NCI-H460 (cell line): ENCODE measurements at places on chromosomes 16 and 17.

DNA sequence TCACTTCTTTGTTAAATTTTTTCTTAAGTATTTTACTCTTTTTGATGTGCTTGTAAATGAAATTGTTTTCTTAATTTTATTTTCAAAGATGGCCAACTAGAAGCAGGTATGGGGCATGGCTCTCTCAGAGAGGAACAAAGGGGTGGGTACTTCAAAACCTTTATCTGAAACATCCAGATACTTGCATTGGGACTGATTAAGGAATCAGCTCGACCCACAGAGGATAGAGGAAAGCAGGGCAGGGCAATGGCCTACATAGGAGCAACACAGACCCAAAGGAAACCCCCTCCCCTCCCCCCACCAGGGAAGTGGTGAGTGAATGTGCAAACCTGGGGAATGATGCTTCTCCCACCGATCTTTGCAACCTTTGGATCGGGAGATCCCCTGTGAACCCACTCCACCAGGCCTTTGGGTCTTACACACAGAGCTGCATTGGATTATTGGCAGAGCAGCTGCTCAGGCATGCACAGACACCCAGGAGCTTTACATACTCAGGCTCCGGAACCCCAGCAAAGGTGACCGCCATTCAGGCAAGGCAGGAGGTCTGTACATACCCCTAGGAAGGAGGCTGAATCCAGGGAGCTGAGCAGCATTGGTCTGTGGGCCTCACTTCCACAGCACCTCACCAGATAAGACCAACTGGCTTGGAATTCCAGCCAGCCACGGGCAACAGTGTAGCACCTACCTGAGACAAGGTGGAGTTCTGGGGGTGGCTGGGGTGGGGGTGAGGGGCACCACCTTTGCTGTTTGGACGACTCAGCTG is 3.0 kb upstream of the CCR7 start:
- DNase-seq, result no peak

DNA sequence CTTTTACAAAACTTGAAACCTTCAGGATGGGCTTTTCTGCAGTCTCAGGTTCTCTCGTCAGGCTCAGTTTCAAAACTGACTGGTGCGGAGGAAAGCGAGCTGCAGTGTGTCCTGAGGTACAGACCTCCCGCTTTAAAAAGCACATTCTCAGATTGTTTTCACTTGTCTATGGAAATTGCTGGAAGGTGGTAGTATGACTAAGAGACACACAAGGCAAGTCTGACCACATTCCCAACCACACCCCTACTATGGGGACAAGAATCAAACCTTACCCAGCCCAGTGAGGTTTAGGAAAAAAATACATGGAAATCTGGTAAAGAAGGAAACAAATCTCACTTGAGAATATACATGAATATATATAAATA is 18.2 kb downstream of the SRP68 start:
- no peak for DNase-seq

DNA sequence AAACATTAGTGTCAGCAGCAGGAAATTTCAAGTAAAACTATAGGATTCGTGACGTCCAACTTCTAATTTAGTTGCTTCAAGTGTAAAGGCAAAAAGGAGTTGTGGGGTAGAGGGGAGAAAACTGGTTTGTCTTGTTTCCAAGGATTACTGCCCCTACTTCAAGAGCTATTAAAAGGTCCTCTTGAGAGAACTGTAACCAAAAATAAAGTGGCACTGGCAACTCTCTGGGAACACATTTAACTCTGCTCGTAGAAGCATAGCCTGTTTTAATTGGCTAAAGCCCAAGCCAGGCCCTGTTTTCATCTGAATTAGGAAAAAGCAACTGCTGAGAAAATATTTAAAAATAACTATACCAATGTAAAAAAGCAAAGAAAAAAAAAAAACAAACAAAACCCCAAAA is 51.8 kb upstream of the AKAP1 start:
- DNase-seq, result no peak

GRCh38 chr16:29974291-29975133 is 844 bp downstream of the TAOK2 start:
- DNase-seq, result no peak

- no peak for DNase-seq
Observed at GRCh38 chr16:15055141-15056053, 477 bp downstream of the NTAN1 start.

- DNase-seq, result no peak
Observed at GRCh38 chr17:64259922-64260321, 3.1 kb downstream of the TEX2 start.

GRCh38 chr17:19752216-19753050 is 4.3 kb upstream of the ALDH3A1 start:
- no peak for DNase-seq

- DNase-seq, result no peak
Observed at GRCh38 chr16:74769586-74770190, 4.9 kb downstream of the FA2H start.

- no peak for DNase-seq
Observed at GRCh38 chr17:61284174-61284573, 115.5 kb upstream of the TBX2 start.

- no peak for DNase-seq
Observed at GRCh38 chr17:29949696-29950095, 8.3 kb downstream of the EFCAB5 start.

DNA sequence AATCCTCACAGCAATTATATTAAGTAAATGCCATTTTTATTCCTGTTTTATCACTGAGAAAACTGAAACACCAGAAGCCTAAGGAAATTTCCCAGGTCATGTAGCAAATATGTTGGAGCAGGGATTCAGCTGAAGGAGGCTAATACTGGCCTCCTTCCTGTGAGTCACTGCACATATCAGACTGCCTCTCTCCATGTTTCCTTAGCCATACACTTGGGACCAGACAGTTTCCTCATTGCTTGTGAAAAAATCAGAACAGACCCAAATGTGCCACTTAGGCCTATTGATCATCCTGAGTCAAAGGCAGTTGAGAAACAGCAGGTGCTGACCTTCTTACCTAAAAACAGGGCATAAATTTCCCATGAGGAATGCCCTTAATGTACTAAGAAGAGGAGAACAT is 18.9 kb upstream of the ELAC2 start:
- no peak for DNase-seq

- DNase-seq, result no peak
Observed at GRCh38 chr16:51231702-51232101, 80.6 kb upstream of the SALL1 start.

- no peak for DNase-seq
Observed at GRCh38 chr16:73220836-73221235, 172.9 kb upstream of the ZFHX3 start.

DNA sequence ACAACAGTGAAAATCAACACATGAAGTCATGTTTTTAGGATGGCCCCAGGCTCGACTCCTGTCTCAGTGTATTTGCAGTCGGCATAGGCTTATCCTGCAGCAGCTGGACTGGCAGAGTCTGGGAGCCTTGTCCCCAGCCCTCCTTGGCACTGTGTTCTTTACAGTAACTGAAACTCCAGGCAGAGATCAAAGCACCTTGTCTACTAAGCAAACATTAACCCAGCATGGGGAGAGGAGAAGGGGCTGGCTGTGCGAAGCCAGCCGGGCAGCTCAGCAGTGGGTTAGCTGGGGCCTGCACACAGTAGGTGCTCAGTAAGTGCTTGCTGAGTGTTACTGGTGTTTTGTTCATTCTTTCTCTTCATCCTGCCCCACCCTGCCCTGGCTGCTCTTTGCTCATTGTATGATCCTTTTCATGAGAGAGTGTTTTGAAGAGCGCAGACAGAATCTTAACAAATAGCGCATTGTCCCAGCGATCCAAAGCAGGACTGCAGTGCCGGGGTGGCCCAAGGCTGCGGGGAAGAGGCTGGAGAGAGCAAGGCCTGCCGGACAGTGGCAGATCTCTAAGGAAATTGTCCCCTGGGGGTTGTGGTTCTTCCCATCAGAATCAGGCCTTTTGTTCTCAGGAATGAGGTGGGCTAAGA is 23.5 kb upstream of the ITGB4 start:
- DNase-seq, result no peak

GRCh38 chr16:51172368-51172767 is 21.3 kb upstream of the SALL1 start:
- no peak for DNase-seq

DNA sequence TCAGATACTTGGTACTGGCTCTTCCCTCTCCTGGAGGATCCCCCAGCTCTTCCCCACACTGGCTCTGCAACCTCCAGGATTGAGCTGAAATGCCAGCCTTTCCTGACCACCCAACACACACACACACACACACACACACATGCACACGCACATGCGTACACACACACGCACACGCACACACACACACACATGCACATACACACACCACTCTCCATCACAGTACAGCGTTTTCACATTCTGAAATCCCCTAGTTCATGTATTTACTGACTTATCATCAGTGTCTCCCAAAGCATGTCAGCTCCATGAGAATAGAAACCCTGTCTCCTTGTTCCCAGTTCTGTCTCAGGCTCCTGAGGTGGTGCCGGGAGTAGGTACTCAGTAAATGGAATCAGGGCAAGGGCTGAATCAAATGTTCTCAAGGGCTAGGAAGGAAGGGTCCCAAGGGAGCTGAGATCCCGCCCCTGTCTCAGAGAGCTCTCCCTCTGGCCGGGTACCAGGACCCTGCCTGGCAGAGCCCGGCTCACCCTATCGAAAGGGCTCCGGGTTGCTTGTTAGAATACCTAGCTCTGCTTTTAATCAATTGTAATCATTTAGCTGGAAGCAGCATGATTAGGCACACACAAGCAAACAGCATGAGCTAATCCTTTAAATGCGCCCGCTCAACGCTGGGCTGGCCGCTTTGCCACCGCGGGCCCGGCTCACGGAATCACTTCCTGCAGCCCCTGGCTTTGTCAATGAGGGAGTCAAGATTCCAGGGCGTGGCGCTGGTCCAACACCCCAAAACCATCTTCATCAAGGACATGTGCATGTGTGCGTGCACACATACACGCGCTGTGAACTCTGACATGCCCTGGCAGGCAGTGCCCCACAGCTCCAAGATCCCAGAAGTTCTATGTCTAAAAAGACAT is 140.7 kb downstream of the C16orf78 start:
- DNase-seq, result no peak

DNA sequence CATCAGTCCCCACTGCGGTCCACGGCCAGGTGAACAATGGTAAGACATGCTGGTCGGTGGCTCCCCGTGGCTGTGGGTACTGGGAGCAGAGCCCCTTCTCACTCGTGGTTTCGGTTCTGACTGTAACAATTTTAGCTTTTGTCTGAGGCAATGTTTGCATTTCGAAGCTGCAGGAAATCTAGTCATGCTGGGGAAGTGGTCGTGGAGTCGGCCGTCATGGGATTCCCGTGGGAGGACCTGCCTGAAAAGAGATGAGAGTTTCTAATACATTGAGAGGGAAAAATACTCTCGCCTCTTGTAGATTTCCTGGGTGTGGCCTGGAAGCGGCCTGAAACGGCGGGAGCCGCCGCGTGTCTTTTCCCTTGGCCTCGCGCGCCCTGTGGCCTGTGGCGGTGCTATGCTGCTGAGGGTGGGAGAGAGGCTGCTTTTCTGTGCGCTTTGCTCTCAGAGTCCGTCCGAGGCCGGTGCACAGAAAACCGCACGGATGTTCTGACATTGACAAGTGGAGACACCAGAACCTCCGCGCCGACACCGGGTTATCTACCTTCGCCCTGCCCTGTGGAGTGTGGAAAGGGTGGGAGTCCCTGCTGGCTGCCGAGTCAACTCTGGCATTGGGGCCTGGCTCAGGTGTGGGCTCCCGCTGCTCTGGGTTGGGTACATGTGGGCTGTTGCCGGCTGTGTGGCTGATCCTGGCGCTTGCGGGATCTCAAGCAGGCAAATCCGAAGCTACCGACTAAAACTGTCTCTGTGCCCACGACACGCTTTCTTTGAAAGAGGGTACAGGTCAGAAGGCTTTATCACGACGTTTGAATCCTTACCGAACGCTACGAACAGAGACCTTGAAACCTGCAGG is 60.8 kb downstream of the WDR45B start:
- DNase-seq, result no peak

DNA sequence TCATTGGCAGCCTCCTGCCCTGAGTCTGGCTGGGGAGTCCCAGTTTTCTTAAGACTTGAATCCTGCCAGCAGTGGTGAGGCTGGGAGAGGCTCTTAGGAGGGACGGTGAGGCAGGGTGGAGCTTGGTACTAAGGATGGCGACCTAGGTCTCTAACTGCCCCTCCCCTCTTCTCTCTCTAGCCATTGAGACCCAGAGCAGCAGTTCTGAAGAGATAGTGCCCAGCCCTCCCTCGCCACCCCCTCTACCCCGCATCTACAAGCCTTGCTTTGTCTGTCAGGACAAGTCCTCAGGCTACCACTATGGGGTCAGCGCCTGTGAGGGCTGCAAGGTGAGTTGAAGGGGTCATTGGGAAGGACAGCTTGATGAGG is 16.4 kb downstream of the GJD3 start:
- DNase-seq, result no peak

DNA sequence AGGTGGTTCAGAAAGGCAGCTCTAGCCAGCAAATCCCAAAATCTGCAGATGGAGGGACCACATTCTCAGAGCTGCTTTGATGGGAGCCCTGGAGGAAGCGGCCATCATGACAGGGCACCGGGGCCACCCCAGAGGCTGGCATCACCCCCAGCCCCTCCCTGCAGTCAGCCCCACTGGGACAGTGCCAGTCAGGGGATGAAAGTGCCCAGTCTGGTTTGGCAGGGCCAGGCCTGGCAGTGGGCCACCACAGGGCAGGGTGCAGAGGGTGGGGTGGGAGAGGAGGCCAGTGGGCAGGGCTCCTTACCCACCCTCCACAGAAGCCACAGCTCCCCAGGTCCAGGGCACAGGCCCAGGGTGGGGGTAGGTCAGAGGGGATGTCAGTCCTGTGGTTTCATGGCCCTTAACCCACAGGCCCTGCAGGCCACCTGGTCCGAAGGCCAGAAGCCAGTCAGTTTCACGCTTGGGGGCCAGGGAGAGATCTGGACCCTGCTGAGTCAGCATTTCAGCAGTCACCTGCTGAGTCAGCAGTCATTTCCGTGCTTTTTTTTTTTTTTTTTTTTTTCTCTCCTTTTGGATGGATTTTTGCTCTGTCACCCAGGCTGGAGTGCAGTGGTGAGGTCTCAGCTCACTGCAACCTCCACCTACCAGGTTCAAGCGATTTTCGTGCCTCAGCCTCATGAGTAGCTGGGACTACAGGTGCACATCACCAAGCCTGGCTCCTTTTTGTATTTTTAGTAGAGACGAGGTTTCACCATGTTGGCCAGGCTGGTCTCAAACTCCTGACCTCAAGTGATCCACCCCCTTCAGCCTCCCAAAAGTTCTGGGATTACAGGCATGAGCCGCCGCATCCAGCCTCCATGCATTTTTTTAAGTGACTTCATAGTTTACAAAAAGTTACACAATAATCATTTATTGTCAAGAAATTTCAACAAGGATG is 10.4 kb downstream of the SLC25A10 start:
- no peak for DNase-seq

DNA sequence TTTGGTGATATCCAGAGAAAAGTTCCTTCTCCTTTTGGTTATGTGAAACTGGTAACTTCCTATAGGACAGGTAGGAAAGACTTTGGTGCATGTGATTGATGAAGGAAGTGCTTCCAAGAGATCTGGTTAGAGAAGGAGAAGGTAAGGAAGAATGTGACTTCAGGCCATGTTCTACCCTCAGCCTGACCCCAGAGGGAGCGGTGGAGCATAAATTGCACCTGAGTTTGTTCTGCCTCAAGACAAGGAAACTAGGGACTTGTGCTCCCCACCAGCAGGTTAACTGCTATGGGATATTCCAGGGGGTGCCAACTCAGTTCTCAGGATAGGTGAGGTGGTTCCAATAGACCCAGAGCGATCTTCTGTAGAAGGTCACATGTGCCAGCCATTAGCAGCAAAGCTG is 299.3 kb upstream of the XYLT1 start:
- DNase-seq, result no peak

- DNase-seq, result no peak
Observed at GRCh38 chr16:82651921-82652601, 25.3 kb downstream of the CDH13 start.

- DNase-seq, result no peak
Observed at GRCh38 chr17:39036009-39036408, 68.8 kb upstream of the FBXO47 start.

GRCh38 chr16:63612462-63613227 is 1509.2 kb downstream of the CDH11 start:
- DNase-seq, result no peak
